WTC11 (cell line): ENCODE measurements at places on chromosomes 2 and 18. TPM values are rescaled to one million over a fixed set of nuclear protein-coding genes. Genes with fewer than 3 reads are reported as not detected.

The PROKR1 gene
- total RNA-seq: 2.6 to 4.4 TPM (median 2.8 TPM) in 3 replicates

The HAUS1 gene
- total RNA-seq: 58.7 to 68.3 TPM (median 68.1 TPM) in 3 replicates

The ABHD1 gene
- 0.31 to 0.62 TPM (median 0.53 TPM) in 3 replicates for total RNA-seq

The GCA gene
- total RNA-seq: 42.1 to 46.2 TPM (median 44.5 TPM) in 3 replicates

DNA sequence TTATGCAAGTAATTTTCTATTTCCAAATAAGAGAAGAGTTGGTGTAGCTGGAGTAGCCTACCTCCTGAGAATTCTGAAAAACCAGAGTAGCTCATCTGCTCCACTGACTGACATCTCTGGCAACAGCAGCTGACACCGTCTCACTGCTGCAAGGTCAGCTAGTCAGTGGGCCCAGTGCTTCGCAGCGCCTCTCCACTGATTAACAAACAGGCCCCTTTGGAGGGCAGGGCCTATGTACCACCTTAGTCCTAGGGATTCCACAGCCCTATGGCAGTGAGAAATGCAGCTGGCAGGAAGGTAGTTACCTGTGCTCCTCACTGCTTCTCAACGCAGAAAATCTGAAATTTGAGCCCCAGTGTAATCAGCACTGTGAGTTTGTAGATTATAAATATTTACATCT is 97.5 kb downstream of the DLGAP1 start:
- no peaks in the 10 kb centered on the region for H3K27me3 ChIP-seq
- H3K36me3 ChIP-seq: no peaks in the 10 kb centered on the region
- no peak overlapping the region for H3K27ac ChIP-seq
- DNase-seq: no peak
- peaks cover 62% of the 10 kb centered on the region for H3K4me1 ChIP-seq

- no peaks in the 10 kb centered on the region for H3K36me3 ChIP-seq
- peaks cover 9% of the 10 kb centered on the region for H3K27me3 ChIP-seq
- peak overlapping the region; percentile 54 for H3K4me3 ChIP-seq
- peaks cover 21% of the 10 kb centered on the region for H3K4me1 ChIP-seq
Measured at GRCh38 chr2:24008672-24009366, 1.1 kb upstream of the MFSD2B start.

DNA sequence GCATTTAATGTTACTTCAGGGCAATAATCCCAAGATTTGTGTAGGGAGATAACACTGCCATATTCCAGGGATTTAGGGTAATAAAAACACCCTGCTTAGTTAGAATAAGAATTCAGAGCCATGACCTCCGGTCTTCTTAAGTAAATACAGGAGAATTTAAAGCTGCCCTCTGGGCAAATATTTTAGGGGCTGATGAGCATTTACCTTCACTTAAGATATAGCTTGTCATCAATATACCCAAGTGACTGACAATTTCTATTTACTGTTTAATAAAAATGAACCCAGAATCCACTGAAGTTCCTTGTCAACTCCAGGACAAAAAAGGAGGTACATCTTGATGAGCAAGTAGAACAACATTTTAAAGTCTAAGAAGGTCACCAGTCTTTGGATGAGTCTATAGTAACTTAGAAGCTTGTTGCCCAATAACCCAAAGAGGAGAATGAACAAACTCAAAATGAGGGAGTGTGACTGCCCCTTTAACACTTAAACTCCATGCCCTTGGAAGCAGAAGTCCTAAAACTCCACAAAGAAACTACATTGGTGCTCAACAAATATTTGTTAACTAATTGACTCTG is 24.3 kb upstream of the IKZF2 start:
- no peak overlapping the region for H3K4me3 ChIP-seq
- no peak for DNase-seq
- H3K27me3 ChIP-seq: no peaks in the 10 kb centered on the region

GRCh38 chr2:124314084-124314483 is 289.0 kb downstream of the CNTNAP5 start:
- DNase-seq: no peak
- H3K27ac ChIP-seq: no peak overlapping the region
- no peaks in the 10 kb centered on the region for H3K36me3 ChIP-seq
- H3K4me3 ChIP-seq: no peak overlapping the region
- H3K4me1 ChIP-seq: peaks cover 10% of the 10 kb centered on the region

- no peak overlapping the region for H3K4me3 ChIP-seq
- DNase-seq: no peak
- H3K27me3 ChIP-seq: peaks cover 20% of the 10 kb centered on the region; the same call in 1 of the 2 replicates
- no peaks in the 10 kb centered on the region for H3K36me3 ChIP-seq
- H3K27ac ChIP-seq: no peak overlapping the region
Measured at GRCh38 chr2:233901884-233902283, 15.3 kb upstream of the TRPM8 start.

DNA sequence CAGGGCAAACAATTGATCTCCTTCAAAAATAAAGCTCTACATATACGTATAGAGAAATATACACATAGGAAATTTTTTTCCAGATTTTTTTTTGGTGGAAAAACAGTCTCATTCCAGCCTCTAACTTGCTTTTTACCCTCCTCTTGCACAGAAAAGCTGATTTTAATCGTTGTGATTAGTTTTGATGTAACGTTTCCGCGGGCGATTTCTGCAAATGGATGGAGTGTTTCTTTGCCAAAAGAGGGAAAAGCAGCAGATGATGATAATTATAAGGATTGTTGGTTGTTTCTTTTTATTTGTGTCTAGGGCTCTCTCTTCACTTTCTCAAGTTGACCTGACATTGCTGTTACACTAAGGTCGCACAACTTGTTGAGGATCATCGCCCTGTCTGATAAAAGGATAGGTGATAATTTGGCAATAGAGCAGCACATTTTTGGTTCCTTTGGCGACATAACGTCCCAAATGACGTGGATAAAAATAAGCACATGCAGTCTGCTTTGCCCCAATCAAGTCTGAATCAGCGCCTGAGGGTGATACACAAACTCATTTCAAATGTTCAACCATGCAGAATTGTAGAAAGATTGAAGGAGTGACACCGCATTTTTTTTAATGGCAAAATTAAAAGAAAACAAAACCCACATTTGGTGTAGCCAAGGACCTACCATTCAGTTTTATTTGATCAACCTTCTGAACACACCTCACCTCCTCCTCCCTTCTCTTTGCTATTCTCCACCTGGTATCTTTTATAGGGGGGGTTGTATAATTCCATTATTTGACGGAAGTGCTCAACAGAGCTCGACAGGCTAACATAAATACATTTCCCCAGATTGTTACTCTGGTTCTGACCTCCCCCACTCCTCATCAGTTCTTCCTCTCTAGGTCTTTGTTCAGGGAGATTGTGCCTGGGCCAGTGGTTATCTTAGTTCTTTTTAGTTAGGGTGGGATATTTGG is 109.6 kb upstream of the KCTD1 start:
- peak overlapping the region; percentile 95 for H3K27ac ChIP-seq
- peak overlapping the region; percentile 99 for H3K4me3 ChIP-seq
- H3K36me3 ChIP-seq: no peaks in the 10 kb centered on the region
- no peak for DNase-seq
- H3K27me3 ChIP-seq: peaks cover 34% of the 10 kb centered on the region
- H3K4me1 ChIP-seq: peaks cover 48% of the 10 kb centered on the region

- H3K27ac ChIP-seq: peak overlapping the region; percentile 51; the same call in 1 of the 2 replicates
- peaks cover 27% of the 10 kb centered on the region for H3K4me1 ChIP-seq
- H3K36me3 ChIP-seq: no peaks in the 10 kb centered on the region; the same call in 1 of the 2 replicates
- H3K4me3 ChIP-seq: no peak overlapping the region
- DNase-seq: no peak
Measured at GRCh38 chr2:156466739-156467405, 30.7 kb downstream of the GPD2 start.

DNA sequence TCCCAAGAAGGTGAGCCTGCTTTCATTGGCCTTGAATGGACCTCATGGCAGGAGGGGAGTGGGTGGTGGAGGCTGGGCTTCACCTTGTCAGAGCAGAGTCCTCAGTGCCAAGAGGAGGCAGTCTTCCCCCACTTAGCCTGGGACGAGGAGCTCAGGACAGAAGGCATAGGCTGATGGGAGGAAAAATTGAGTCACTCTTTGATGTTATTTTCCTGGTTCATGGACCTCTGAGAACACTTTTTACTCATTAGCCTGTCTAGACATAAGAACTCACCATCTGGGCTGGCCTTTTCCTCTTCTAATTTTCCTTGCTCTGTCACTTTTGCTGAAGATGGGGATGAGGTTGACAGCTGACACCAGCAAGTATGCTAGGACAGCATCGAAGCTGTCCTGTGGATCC is 225.7 kb upstream of the TNP1 start:
- no peak overlapping the region for H3K4me3 ChIP-seq
- no peak overlapping the region for H3K27ac ChIP-seq
- H3K36me3 ChIP-seq: no peaks in the 10 kb centered on the region
- no peaks in the 10 kb centered on the region for H3K27me3 ChIP-seq
- H3K4me1 ChIP-seq: no peaks in the 10 kb centered on the region

- H3K4me1 ChIP-seq: peaks cover 78% of the 10 kb centered on the region
- no peak overlapping the region; the same call in 1 of the 2 replicates for H3K27ac ChIP-seq
- H3K27me3 ChIP-seq: no peaks in the 10 kb centered on the region
- peaks cover 4% of the 10 kb centered on the region for H3K36me3 ChIP-seq
Measured at GRCh38 chr2:235573331-235574221, 79.7 kb downstream of the AGAP1 start.

GRCh38 chr2:187509667-187510417 is 44.4 kb downstream of the TFPI start:
- H3K4me1 ChIP-seq: peaks cover 42% of the 10 kb centered on the region
- no peak overlapping the region for H3K4me3 ChIP-seq
- no peak overlapping the region; the same call in 1 of the 2 replicates for H3K27ac ChIP-seq

GRCh38 chr2:218003281-218003944 is 618 bp upstream of the TNS1 start:
- H3K36me3 ChIP-seq: no peaks in the 10 kb centered on the region
- H3K4me3 ChIP-seq: no peak overlapping the region; the same call in 1 of the 2 replicates
- H3K27ac ChIP-seq: 0 out of 2 replicates have a peak overlapping the region, but pooled peaks have one; percentile 9
- no peak for DNase-seq

DNA sequence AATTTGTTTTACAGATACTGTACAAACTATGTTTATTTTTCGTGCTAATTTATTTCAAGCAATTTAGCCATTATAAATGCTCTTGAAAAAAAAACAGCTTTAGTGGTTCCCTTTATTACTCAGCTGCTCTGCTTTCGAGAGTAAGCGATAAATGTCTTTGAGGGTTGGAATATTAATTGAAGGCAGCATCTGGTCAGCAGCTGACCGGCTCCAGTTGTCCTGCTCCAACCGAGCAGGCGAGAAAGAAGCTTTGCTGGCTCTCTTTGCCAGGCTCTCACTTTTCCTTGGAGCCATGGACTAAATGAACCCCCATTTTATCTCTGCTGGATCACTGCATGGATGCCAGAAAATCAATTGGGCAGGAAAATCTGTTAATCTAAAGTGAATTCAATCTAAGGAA is 147.4 kb downstream of the LNPK start:
- no peak overlapping the region for H3K4me3 ChIP-seq
- peaks cover 44% of the 10 kb centered on the region for H3K4me1 ChIP-seq
- H3K36me3 ChIP-seq: no peaks in the 10 kb centered on the region
- DNase-seq: no peak
- H3K27me3 ChIP-seq: peaks cover 4% of the 10 kb centered on the region
- H3K27ac ChIP-seq: no peak overlapping the region

- no peak overlapping the region for H3K4me3 ChIP-seq
- no peak for DNase-seq
- no peaks in the 10 kb centered on the region for H3K27me3 ChIP-seq
- no peak overlapping the region for H3K27ac ChIP-seq
- no peaks in the 10 kb centered on the region for H3K36me3 ChIP-seq
Measured at GRCh38 chr2:207926989-207927300, 98.4 kb downstream of the PLEKHM3 start.

GRCh38 chr2:130947967-130948366 is 111.3 kb downstream of the ARHGEF4 start:
- H3K36me3 ChIP-seq: peaks cover 33% of the 10 kb centered on the region
- no peak overlapping the region for H3K4me3 ChIP-seq
- H3K27ac ChIP-seq: no peak overlapping the region
- peaks cover 8% of the 10 kb centered on the region for H3K4me1 ChIP-seq

GRCh38 chr2:28752631-28753376 is 1.2 kb downstream of the PPP1CB start:
- no peak for DNase-seq
- H3K4me1 ChIP-seq: peaks cover 45% of the 10 kb centered on the region
- H3K36me3 ChIP-seq: peaks cover 4% of the 10 kb centered on the region; the same call in 1 of the 2 replicates
- H3K27ac ChIP-seq: peak overlapping the region; percentile 94
- H3K27me3 ChIP-seq: no peaks in the 10 kb centered on the region
- peak overlapping the region; percentile 97 for H3K4me3 ChIP-seq

DNA sequence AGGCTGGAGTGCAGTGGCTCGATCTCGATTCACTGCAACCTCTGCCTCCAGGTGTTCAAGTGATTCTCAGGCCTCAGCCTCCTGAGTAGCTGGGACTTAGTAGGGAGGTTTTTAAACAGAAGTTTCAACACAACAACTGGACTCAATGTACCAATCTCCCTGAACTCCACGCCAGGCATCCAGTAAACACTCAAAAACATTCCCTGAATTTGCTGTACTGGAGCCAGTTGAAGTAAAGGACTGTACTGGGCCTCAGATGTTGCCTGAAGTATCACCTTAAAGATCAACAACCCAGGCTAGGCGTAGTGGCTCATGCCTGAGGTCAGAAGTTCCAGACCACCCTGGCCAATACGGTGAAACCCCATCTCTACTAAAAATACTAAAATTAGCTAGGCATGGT is 22.4 kb downstream of the RAB1A start:
- DNase-seq: no peak
- H3K27ac ChIP-seq: peak overlapping the region; percentile 70
- no peaks in the 10 kb centered on the region for H3K27me3 ChIP-seq
- H3K4me1 ChIP-seq: no peaks in the 10 kb centered on the region
- H3K4me3 ChIP-seq: no peak overlapping the region

DNA sequence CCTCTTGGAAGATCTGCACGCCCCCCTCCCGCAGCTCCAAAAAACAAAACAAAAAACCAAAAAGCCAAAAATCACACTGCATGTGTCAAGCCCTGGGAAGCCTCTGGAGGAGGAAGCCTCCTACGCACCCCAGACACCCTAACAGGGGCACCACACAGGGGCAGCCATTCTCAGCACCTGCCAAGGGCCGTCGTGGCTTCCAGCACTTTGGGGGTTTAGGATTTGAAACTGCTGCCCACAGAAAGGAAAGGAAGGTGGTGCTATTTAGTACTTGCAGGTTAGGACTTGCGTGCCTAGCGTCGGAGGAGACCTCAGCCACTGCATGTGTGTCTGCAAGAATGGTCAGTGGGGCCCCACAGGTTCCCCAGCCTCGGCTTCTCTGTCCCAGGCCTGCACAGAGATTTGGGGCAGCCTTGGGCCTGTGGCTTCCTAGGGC is 419 bp upstream of the GPR55 start:
- peaks cover 9% of the 10 kb centered on the region for H3K4me1 ChIP-seq

- H3K36me3 ChIP-seq: peaks cover 31% of the 10 kb centered on the region
- H3K27me3 ChIP-seq: peaks cover 11% of the 10 kb centered on the region
- H3K4me1 ChIP-seq: no peaks in the 10 kb centered on the region
- no peak overlapping the region for H3K27ac ChIP-seq
- DNase-seq: no peak
Measured at GRCh38 chr2:38130876-38131275, 54.9 kb upstream of the CYP1B1 start.
